ENCODE measurements at places on chromosomes 3 and 15.

- DNase-seq: no peak
These were observed 22.5 kb downstream of the CCR4 start for GRCh38 chr3:32973982-32974381.

DNA sequence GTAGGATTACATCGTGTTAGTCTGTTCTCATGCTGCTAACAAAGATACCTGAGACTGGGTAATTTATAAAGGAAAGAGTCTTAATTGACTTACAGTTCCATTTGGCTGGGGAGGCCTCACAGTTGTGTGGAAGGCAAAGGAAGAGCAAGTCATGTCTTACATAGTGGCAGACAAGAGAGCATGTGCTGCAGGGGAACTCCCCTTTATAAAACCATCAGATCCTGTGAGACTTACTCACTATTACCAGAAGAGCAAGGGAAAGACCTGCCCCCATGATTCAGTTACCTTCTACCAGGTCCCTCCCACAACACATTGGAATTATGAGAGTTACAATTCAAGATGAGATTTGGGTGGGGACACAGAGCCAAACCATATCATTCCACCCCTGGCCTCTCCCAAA lies 3.4 kb downstream of the SLC25A26 start:
- no peak for DNase-seq

- no peak for DNase-seq
These were observed 9.5 kb upstream of the LTK start for GRCh38 chr15:41523097-41523496.

- DNase-seq: no peak
These were observed 193.0 kb upstream of the THRB start for GRCh38 chr3:24687671-24688070.

DNA sequence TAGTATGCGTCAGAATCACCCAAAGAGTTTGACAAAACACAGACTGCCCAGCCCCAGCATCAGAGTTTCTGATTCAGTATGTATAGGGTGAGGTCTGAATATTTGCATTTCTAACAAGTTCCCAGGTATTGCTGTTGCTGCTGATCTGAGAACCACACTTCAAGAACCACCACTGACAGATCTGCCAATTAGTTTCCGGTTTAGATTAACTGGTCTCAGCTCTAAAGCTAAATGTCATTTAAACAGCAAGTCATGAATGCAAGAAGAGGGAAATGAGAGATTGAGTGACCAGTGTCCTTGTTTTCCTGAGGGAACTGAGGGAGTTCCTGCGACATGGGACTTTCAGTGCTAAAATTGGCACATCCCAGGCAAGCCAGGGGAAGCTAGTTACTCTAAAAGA lies 305.0 kb downstream of the ZNF385D start:
- no peak for DNase-seq

DNA sequence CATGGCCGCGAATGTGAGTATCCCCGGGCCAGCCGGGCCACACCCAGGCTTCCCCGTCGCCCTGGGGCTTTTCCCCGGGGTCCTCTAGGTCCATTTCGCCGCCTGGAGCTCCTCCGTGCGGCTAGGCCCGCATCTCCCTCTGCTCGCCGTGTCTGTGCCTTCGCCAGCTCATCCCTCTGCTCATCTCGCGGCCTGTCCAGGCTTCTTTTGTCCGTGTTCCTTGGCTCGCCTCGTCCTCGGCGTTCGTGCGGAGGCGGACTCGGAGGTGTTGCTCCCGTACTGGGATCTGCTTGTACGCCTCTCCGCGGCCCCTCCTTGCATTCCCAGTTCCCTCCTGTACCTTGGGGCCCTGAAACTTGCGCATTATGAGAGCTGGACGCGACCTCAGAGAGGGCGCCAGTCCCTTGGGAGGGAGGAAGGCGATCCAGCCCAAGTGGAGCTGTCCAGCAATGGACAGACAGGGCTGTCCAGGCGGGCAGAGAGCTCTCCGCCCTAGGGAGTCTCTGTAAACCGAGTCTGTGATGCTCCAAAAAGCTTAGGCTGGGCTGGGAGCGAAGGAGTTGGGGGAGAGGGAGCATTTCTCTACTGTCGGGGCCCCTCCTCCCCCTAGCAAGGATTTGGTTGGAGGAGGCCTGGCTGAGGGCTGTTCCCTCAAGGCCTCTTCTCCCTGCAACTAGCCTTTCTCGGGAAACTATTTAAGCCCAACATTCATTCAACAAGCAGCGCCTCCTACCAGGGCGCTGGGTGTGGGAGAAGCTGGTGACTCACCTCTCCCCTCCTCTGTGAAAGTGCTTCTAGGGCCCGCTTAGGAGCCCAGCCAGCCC lies 553 bp downstream of the TMEM43 start:
- DNase-seq: peak; percentile 91

- DNase-seq: no peak
These were observed 45.7 kb downstream of the UBP1 start for GRCh38 chr3:33394403-33395054.

GRCh38 chr3:187063286-187064121 lies 75.8 kb downstream of the RPL39L start:
- no peak for DNase-seq

GRCh38 chr15:85534031-85534430 lies 153.6 kb downstream of the AKAP13 start:
- DNase-seq: no peak

DNA sequence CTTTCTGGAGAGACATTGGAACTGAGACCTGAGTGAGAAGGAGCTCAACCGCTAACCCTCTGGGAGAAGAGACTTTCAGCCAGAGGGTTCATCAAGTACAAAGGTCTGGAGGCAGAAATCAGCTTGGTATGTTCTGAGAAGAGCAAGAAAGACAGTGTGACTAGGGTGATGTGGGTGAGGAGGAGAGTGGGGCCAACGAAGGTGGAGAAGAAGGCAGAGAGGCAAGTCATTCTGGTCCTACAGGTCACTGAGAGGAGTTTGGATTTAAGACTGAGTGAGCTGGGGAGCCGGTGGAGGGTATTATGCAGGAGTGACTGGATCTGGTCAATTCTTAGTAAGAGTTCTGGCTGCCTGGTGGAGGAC lies 12.2 kb downstream of the XIRP1 start:
- no peak for DNase-seq

- DNase-seq: no peak
These were observed 5.5 kb downstream of the IL12A start for GRCh38 chr3:159994182-159994581.

- peak; percentile 92 for DNase-seq
These were observed at the start of gene ABCC5 for GRCh38 chr3:184017672-184018423. Gene ABCC5, minus strand, starts transcription at chr3:184017884. Its CDS starts 3,492 bp downstream, at chr3:184014392.

DNA sequence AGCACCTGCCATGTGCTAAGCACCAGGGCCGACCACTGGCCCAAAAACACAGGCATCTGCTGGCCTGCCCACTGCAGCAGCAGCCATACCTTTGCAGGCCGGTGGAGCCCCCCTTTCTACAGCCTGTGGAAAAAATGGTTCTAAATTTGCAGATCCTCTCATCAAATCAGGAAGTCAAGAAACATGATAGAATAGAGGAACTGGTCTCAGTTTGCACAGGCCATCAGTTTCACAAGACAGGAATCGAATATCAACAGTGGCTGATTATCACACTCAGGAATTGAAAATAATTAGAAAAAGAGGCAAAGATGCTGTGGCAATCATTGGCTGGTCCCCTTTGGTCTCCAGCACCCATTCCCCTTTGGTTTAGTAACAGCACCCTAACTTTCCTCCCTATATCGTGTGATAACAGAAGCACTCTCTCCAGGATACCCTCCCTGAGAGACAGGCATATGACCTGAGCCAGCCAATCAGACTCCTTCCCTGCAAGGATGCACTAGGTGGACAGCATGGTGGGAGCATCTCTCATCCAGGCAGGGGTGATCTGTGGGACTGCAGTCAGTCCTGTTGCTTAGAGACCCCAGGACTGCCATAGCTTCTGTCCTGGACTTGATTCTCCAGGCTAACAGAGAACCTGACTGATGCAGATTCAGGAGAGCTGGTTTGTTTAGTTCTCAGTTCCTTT lies 3.5 kb upstream of the PAK6 start:
- DNase-seq: peak; percentile 63

DNA sequence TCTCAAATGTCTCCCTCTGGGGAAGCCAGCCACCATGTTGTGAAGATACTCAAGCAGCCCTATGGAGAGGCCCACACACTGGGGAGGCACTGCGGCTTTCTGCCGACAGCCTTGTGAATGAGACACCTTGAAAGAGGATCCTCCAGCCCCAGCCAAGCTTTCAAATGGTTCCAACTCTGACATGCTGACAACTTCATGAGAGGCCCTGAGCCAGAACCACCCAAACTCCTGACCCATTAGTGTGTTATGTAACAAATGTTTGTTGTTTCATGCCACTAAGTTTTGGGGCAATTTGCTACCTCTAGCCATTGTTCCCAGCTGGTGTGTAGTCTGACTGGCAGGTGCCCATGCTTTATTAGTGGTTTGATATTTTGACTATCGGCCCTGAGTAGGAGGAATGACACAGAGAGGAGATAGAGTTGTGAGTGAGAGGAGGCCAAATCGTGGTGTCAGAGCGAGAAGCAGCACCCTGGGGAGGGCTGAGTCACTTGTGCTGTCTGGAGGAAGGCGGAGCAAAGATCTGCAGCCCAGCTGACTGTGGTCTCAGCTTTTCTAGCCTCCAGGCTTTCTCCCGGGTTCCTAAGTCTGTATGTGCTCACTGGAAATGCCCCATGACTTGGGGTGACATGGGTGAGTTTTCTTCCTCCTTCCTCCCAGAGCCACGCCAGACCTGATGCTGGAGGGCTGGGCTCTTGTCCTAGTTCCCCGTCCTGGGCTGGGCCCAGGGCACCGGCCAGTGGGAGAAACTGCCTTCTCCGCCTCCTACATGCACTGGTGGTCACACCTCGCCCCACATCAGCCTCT lies 56.7 kb upstream of the BLM start:
- peak; percentile 88 for DNase-seq

DNA sequence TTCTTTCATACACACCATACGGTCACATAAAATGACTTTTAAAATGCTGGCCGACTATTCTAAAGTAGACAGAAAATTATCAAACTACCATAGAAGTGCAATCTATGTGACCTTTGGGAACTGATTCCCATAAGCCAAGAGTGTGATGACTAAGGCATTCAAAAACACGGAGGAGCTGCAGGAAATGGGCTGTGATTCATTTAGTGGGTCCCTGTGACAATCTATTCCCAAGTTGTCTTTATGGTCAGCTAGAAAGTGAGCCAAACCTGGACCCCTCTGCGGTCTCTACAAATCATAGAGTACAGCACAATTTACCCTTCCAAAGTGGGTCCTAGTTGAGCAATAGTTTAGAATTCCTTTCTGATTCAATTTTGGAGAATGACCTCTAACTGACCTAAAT lies 251.5 kb upstream of the CBLB start:
- no peak for DNase-seq
